ENCODE measurements at places on chromosomes 5 and 9.

- DNase-seq: no peak
Measured at GRCh38 chr5:59684388-59685190, 208.9 kb downstream of the PDE4D start.

DNA sequence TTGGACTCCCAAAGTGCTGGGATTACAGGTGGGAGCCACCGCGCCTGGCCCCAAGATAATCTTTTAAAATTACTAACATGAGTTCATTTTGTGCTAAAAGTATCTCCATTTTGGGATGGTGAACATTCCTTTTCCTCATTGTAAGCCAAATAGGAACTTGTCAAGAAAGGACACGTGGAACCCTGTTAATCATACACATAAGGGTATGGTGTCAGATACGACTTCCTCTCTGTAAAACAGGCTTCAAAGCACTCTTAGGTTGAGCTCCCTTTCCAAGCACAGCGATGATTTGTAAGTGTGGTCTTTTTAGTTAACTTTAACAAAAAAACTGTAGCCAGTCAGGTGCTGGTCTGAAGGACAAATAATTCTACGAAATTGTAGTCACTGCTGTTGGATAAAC lies 132.7 kb downstream of the UNC13B start:
- DNase-seq: no peak

DNA sequence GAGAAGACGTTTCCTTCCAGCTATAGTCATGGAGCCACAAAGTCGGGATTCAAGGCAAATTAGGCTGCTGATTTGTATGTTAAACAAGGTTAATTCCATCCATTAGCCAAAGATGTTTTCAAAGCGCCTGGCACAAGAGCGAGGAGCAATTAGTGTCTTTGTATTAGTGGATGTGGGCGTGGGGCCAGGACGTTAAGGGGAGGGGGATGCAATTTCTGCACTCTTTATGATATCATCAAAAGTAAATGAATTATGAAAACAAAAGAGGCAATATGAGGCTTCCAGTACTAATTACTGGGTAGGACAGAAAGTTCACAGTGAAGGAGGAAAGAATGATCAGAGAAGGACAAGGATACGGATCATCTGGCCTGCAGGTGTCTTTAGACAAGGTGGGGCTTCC lies 230.9 kb upstream of the MSX2 start:
- no peak for DNase-seq

DNA sequence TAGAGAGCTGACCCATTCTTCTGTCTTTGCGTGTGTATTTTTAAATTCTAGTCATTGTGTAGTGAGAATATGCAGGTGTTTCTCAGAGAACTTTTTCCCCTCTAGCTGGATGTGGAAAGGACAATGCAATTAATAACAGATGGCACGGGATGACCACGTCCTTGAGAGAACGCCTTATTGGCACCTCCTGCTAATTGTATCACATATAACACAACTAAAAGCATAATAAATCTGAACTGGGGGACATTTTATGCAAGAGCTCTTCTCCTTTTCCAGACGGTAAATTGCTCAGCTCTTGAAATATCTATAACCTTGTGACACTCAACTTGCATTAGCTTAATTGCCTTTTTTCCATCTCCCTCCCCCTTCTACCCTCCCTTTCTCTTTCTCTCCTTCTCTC lies 62.9 kb upstream of the IZUMO3 start:
- no peak for DNase-seq

DNA sequence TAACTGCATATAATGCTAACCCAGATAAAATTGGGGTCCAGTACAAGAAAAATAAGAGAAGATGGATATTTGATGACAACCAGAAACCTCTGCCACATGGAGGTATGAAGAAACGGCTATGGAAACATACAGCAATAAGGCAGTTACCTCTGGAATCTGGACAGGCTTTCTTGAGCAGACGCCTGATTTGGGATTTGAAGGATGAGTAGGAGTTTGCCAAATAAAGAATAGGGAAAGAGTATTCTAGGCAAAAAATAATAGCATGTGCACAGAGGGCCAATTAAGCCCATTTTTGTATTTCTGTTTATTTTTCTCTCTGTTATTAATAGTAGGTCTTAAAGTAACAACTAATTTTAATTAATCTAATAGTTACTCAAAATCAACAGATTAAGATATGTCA lies 144.9 kb downstream of the ADAMTSL1 start:
- no peak for DNase-seq

DNA sequence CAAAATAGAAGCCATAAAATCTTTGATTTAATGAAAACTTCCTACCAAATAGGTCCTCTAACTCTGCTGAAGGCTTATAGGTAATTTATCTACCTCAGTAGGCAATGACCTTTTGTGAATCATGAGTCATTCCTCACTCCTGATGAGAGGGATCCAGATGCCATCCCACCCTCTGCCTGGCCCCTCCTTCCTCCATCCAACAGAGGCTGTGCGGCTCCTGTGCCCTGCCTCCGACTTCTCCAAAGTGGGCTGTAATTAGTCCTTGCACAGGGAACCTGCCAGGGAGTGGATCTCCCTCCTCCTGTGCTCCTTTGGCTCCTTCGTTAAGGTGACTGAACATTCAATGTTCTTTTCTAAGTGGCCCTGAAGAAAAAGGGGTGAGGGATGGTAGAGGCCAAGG lies 213.9 kb upstream of the TBCA start:
- no peak for DNase-seq

DNA sequence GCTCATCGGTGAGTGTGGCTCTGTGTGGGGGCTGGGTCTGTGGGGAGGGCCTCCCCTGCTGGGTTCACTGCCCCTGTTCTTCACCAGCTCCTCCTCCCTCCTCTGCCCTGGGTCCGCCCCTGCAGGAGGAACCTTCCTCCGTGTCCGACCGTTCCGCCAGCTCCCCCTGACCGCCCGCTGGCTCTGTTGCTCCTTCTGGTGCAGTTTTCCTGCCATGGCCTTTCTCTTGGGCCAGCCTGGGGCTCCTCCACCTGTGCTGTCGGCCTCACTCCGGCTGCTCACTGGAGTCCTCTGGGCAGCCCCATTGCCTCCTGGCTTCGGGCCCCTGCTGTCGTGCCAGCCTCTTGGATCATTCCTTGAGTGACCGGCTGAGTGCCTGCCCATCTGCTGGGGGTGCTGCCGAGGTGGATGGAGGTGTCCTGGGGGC lies 12.3 kb downstream of the RNU6ATAC start:
- no peak for DNase-seq

GRCh38 chr9:101119206-101119819 lies 90.8 kb downstream of the PLPPR1 start:
- DNase-seq: peak; percentile 66

- DNase-seq: no peak
Measured at GRCh38 chr5:33032271-33033070, 321.4 kb downstream of the NPR3 start.

Measured in iPS-NIHi11 (cell line).